ENCODE measurements at places on chromosomes 7 and 10.
A peak's percentile ranks its signal among the peaks of the same experiment; 100 is the strongest.

DNA sequence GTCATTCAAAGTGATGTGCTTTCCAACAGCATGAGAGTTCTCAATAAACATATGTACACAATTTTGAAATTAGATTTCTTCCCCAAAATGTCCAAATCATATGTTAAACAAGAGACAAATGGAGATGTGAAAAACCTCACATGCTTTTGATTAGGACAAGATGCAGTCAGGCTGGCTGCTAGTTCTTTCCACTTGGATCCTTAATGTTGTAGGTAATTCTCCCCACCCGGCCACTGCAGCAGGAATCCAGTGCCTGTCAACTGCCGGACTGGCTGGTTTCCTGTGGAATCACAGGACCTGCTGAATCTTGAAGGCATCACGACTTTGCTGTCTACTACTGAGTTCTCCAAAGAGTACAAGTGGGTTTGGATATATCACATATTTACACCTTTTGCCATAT is 138.6 kb upstream of the AKR1E2 start:
- no peak for DNase-seq

- DNase-seq, result no peak
Measured at GRCh38 chr10:76278811-76279460, 847.5 kb downstream of the LRMDA start.

DNA sequence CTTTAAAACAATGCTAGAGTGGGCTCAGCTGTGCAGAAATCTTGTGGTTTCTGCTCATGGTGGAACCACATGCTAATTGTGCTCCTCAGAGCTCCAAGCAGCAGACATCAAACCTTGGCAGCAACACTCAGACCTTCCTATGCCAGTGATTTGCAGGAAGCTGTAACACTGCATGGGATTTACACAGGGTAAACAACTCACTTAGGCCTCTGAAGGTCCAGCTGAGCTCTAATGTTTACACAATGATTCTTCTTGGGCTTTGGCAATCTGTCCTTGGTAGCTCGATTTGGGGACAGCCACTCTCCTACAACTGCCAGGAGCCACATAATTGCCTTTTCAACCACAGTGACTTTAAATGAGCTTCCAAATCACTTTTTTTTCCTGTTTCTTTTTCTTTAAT is 97.7 kb upstream of the PDLIM1 start:
- peak; percentile 58 for DNase-seq

DNA sequence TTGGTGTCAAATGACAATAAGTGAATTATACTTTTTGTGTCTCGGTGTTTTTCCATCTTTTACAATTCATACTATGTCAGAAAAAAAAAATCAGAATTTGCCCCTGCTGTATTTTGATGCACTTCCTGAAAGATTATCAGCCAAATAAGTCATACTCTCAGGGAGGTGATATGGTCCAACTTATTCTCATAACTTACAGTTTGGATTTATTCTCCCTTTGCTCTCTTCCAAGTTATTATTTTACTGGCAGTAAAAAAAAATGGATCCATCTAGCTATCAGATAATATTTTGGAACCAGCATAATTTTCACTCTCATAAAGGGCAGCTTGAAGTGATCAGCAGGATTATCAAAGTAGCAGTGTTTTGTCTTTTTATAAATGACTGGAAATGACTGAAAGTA is 337.1 kb downstream of the BMPER start:
- DNase-seq, result no peak

DNA sequence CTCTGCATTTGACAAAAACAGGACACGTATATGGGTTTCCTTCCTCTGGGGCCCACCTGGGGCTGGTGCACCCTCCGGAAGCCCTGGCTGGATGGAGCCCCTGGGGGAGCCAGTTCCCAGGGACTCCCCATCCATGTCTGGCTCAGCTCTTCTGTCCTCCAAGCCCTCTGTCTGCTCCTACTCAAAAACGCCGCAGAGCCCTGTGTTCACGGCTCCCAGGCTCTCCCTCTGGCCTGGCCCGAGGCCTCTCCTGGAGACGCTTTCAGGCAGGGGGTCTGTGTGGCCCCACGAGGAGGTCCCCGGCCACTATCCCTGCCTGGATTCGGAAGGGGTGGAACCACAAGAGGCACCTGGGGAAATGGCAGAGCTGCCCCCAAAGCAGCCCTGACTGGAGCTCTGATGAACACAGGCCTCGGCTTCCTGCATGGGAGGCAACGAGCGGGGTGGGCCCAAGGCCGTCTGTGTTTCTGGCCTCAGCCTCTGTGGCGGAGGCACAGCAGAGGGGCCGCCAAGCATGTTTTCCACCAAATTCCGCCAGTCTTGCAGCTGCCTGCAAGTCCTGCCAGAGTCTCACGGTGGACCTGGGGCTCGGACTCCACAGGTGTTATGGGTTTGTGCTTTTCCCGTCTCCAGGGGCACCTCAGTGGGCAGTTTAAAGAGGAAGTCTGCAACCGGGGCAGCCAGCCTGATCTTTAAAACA is 22.6 kb upstream of the INPP5A start:
- DNase-seq, result peak; percentile 43

DNA sequence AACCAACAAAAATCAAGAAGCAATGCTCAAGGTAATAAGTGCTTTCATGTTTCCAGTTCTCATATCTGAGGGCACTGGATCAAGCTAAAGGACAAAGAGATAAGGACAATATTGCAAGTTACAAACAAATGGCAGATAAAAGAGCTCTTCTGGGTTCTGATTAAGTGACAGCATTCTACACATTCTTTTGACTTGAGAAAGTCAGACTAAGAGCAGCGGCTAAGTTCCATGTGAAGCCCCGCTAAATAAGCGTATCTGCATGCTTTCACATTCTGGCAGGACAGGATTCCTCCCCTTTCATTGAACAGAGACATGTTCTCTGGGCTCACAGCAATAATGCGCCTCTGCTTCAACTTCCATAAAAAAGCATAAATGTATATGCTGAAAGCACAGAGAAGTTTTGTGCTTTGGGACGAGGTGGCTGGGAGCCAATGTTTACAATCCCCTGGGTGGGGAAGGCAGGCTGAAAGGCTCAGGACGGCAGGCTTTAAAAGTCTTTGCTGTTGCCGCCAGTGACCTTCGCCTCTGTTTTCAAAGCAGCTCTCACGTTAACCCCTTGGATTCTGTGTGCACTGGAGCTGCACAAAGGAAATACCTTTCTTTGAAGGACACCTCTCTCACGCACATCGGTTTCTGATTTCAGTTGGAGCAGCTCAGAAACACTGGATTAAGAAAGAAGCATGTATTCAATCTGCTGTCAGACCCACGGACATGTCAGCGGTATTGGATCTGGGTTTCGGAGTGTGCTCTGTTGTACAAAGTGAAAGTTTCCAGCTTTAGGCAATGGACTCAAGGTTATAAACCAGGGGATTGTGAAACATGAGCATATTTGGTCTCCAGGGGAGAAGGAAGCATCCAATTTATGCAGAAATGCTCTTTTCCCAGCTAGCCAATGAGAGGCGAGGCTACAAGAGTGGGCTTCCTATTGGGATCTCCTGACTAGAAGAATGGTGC is 105.4 kb upstream of the FAM133B start:
- DNase-seq, result peak; percentile 87

GRCh38 chr7:96527133-96527827 is 182.4 kb downstream of the SEM1 start:
- no peak for DNase-seq

DNA sequence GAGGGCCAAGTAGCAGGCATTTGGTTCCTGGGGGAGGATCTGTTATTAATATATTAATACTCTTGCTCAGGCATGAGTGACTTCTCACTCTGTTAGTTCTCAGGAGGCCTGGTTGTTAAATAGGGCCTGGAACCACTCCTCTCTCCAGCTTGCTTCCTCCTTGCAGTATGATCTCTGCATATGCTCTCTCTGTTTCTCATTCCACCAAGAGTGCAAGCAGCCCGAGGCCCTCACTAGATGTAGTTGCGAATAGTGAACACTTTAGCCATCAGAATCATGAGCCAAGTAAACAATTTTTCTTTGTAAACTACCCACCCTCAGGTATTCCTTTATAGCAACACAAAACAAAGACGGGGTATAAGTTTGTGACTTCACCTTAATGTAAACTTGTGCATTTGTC is 784.3 kb downstream of the DNAJB9 start:
- DNase-seq, result no peak

DNA sequence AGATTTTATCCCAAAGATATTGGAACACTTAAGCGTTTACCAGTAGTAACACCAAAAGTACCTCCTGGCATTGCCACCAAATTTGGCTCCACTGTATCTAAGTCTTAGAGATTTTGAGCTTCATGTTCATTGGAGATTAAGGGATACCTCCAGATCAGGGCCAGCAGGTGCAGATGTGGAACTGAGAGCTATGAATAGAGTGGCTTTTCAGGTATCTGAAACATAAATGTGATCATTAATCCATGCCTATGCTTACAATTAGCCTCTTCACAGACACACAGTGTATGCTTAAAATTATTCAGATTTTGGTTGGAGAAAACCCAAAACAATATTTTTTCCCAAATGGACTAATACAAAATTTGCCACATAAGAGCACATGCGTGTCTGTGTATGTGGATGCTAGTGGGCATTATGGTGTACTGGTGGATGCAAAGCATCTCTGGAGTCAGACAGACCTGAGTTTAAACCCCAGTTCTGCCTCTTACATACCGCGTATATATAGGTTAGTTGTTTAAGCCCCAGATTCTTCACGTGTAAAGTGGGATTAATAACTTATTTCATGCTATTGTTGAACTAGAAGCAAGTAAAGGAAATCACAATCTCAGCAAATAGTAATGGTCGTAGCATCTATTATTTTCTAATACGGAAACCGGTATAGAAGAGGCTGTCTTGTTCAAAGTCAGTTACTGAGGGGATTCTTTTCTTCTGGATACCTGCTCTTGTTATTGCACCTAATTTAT is 6.8 kb upstream of the LRRC4 start:
- DNase-seq, result no peak
